ENCODE measurements at places on chromosomes 7 and 10. TPM values are rescaled to one million over a fixed set of nuclear protein-coding genes. Genes with fewer than 3 reads are reported as not detected.

Gene PTPRZ1
- 0.65 TPM for total RNA-seq

Gene STAG3
- 0.94 TPM for total RNA-seq

Gene ANLN
- total RNA-seq = 3.4 TPM

Gene VPS50
- total RNA-seq = 17.8 TPM

Gene HABP2
- total RNA-seq = 0.24 TPM

DNA sequence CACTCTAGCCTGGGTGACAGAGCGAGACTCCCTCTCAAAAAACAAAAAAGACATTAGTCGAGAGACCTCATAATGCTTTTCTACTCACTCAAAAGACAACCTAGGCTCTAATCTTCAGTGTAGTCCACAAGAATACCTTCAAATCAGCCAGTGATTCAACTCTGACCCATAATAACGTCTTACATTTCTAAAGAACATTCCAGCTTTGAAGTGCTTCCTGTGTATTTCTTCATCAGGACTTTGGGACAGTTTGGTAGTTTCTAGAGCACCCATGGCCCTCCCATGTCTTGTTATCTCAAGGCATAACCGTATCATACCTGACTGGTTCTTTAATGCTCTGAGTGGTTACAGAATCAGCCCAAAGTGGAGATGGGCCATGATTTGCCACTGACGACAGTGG, 221.3 kb downstream of the SKIDA1 start:
- no peak for DNase-seq

GRCh38 chr7:19060761-19061259, 56.6 kb downstream of the TWIST1 start:
- DNase-seq = no peak

GRCh38 chr7:130008941-130009847, 42.0 kb downstream of the ZC3HC1 start:
- DNase-seq = no peak

- DNase-seq = no peak
These were observed 225.4 kb upstream of the ZWINT start for GRCh38 chr10:56586461-56586891.

- no peak for DNase-seq
These were observed 315.5 kb downstream of the MAGI2 start for GRCh38 chr7:79137942-79138341.

GRCh38 chr10:70197235-70197945, 27.1 kb upstream of the SAR1A start:
- no peak for DNase-seq

All from Right ventricle myocardium superior (tissue), 1 donor.